ENCODE measurements at places on chromosomes 11 and 22.
A peak's percentile ranks its signal among the peaks of the same experiment; 100 is the strongest.

DNA sequence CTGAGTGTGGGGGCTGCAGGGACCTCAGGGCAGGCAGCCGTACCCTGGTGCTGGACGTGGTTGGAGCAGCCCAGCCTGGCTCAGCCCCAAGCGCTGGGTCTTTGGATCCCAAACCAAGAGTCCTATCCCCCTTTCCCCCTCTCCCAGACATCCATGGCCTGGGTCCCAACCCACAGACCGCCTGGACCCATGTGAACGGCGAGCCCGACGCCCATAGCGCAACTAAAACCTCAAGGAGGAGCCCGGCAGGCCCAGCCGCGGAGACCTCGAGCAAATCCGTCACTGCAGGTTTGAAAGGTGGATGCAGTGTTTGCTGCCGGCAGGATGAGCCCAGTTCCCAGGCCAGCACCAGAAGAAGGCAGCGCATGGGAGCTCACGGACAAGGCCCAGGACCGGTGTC is 337.0 kb downstream of the BRD1 start:
- no peak for DNase-seq

DNA sequence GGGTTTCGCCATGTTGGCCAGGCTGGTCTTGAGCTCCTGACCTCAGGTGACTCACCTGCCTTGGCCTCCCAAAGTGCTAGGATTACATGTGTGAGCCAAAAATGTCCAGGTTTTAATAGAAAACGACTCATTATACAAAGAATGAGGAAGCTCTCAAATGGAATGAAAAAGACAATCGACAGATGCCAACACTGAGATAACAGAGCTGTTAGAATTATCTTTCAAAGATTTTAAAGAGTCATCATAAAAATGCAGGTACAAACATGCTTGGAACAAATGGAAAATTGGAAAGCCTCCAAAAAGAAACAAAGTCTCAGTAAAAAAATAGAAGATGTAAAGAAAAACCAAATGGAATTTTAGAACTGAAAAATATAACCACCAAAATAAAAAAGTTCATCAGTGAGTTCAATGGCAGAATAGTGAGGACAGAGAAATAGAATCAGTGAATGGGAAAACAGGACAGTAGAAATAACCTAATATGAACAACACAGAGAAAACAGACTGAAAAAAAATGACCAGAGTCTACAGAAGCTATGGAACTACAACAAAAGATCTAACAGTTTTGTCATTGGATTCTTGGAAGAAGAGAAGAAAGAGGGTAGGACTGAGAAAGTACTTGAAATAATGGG is 10.9 kb downstream of the GAB2 start:
- no peak for DNase-seq

DNA sequence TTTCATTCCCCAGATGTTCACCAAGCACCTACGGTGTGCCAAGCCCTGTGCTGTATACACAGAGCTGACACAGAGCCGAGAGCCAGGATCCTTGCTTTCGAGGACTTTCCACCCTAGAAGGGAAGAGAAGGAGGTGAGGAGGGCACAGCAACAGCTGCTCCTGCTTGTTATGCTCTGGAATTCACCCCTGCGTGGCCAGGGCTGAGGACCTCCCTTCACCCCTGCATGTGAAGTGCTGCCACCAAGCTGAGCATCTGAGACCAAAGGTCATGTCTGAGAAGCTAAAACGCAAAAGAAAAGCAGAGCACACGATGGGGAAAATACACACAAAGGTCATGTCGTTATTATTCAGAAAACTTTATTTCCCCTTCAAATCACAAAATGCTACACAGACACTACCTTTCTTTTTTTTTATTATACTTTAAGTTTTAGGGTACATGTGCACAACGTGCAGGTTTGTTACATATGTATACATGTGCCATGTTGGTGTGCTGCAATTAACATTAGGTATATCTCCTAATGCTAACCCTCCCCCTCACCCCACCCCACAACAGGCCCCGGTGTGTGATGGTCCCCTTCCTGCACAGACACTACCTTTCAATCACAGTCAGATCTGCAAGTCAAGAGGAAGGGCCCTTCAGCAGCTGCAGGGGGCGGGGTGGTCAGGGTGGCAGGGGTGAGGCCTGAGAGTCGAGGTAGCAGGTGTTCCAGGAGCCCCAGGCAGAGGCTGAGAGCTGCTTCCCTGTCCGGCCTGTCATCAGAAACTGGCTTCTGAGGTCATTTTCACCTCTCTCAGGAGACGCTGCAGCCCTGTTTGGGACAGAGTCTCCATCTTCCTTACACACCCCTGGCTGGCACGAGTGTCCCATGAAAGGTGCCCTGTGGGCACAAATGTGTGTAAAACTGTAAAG is 40.1 kb upstream of the PRR5 start:
- DNase-seq: no peak

DNA sequence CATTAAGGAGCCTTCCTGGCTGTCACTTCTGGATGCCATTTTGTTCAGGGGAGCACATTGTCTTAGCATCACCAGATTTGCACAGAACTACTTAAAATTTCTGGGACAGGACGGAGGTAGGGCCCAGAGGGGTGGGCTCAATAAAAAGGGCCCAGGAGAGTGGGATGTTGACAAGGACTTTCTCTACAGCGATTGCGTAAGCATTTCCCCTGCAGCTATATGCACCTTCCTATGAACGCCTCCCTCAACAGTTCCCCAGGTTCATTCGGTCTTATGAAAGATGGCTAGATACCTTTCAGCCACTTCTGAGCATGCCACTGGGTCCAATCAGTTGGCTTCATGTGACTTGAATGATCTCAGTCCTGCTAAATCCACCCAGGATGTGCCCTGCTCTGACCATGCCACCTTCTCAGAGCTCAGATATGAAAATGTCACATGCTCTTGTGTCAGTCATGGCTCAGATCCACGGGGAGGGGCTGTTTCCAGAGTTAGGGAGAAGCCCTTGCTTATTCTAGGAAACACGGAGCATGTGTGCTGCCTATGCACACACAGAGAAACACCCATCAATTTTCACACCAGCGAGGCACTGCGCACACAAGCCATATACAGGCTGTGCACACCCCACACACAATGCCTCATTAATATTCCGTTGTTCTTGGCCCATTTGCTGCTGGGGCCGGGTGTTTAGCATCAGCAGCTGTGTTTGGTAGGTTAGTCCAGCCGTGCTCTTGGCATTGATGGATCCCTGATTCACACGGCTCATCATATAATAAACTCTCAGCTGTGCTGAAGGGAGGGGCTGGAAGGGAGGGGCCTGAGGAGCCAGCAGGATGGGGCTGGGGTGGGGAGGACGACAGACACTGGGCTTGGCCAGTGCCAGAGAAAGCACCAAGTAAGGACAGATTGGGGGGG is 52.5 kb upstream of the NNMT start:
- DNase-seq: peak; percentile 93

- peak; percentile 92 for DNase-seq
Observed at GRCh38 chr11:122751292-122752070, 86.8 kb upstream of the CRTAM start.

DNA sequence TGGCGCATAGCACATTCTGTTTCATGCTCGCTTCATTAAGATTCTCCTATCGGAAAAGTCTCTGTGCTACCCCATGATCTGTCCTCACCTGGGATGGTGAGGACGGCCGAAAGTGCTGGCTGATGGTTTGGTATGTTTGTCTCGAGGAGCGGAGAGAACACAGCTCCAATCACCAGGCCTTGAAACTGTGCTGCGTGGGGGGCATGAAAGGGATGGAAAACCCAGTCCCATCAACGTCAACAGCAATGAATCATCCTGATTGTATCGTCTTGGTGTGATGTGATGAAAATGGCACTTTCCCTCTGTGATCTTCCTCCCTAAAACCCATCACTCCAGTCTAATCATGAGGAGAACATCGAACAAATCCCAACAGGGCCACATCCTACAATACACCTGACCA is 8.4 kb downstream of the FXYD6 start:
- DNase-seq: no peak

GRCh38 chr11:75513250-75513649 is 12.5 kb downstream of the GDPD5 start:
- no peak for DNase-seq

DNA sequence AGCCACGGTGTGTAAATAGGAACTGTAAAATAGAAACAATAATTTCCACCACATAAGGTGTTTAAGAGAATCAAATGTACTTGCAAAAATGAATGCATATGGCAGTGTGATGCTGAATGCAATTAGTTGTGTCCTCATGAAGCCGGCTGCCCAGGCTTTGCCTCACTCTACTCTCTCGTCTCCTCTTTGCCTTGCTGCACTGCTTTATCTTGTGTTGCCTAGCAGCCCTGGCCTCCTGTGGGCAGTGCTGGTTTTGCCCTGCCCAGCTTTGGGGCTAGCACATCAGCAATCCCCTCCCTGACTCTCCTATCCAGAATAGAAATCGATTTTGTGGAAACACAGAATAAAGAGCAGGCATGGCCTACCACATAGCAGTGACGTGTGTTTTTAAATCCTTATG is 30.0 kb downstream of the LRRC32 start:
- no peak for DNase-seq

- no peak for DNase-seq
Observed at GRCh38 chr22:20840646-20841371, 17.8 kb downstream of the PI4KA start.
